Stimulated activated CD8-positive, alpha-beta memory T cell treated with anti-CD3 and anti-CD28 coated beads, Interleukin-15, amount 100 ng/mL, for 4 hours (primary cell): ENCODE measurements at places on chromosomes 2 and 18.

DNA sequence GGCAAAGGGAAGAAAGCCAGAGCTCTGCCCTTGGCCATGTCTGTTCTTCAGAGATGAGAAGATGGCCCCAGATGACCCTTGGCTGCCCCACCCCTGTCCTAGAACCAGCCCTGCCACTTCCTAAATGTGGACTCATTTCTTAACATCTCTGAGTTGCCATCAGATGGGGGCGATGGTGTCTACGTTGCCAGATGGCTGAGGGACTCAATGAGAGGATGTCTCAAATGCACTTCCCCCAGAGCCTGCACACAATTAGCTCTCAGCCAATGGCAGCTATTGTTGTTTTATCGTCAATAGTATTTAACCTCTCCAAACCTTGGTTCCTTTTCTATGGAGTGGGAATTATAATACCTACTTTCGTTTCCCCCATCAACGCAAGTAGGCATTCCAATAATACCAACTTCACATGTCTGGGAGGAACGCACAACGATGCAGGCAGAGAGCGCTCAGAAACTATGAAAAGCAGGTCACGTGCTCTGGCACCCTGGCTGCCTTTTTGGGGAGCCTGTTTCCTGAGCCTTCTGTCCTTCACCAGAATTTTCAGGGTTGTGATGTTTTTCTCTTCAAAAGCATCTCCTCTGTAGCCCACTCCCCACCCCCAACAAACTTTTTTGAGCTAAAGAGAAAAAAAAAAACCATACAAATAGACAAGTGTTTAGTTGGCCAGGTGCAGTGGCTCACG, 100.3 kb downstream of the MCFD2 start:
- DNase-seq, result no peak

GRCh38 chr2:148021886-148022285, 995 bp downstream of the MBD5 start:
- no peak for DNase-seq

- no peak for DNase-seq
Observed at GRCh38 chr2:127615511-127616166, 30.3 kb upstream of the GPR17 start.

DNA sequence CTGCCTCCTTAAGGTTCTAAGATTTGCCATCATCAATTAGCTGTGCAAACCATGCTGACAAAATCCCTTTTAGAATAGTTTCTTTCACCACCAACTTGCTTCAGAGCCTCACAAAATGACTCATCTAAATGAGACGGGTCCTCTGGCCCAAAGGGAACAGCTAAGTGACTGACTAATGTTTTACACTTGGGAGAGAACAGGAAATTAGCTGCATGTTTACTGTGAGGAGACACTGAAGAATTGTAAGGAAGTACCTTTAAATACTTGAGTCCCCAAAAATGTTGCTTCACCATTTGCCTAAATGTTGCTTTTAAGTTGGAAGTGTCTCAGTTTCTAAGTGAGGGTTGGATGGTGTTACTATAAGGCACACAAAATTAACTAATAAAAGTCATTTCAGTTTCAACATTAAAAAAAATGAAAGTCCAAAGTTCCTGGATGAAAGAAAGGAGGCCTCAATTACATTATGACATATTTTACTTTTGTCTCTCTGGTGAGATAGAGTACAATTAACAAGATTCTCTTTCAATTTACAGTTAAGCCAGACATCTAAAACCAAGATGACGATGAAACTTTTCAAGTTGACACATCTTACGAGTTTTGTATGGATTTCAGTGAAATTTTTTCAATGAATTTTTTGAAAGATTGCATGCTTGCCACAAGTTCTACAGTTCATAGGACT, 229.1 kb upstream of the FN1 start:
- DNase-seq, result no peak

DNA sequence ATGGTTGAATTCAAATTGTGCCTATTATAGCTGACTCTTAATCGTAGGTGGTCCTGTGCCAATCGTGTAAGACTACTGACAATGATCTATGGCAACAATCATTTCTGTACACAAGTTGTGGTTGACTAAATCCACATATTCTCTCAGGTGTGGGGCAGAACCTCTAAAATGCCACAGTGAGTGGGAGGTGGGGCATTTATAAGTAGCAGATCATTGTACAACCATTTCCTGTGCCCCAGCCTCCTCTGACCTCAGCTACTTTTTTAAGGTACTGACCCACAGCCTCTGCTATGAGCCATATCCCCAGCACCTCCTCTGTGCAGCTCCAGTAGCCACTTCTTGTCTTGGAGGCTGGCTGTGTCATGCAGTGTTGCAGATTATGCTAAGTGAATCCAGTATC, 48.6 kb upstream of the RAPH1 start:
- DNase-seq, result no peak

GRCh38 chr2:185802926-185803325, 64.3 kb downstream of the FSIP2 start:
- DNase-seq, result no peak

DNA sequence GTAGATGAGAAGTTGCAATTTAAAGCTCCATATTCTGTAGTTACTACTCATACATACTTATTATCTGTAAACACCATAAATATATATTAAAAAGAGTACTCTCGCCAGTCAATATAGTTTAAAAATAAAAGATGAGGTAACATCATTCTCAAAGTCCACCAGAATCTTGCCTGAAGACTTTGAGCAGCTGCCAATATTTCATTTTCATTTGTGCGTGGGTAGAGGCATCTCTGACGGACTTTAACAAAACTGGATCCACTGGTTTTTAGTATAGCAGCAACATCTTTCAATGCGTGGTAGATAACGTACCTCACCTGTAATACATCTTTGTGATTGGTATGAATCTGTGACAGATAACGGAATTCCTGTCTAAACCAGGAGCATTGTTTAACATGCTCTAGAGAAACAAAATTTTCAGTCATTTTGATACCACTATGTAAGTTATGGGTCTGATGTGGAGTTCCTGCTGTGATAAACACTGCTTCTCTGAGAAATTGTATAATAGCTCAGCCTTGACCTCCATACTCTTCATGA, 45.0 kb downstream of the WDR75 start:
- no peak for DNase-seq

DNA sequence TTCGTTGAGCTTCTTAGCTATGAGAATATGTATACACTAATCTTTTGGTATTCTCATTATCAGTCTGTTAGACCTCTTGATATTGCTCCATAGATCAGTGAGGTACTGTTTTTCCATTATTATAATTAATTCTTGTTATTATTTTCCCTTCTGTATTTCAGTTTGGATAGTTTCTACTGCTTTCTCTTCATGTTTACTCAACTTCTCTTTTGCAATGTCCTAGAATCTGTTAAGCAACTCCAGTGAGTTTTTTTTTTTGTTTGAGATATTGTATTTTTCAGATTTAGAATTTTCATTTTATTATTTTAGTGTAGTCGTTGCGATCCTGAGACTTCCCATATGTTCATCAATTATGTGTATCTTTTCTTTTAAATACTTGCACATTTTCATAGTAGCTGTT, 260.8 kb downstream of the SETBP1 start:
- no peak for DNase-seq

GRCh38 chr2:236176951-236177350, 8.8 kb upstream of the GBX2 start:
- DNase-seq, result no peak

GRCh38 chr18:43108882-43109281, 6.6 kb downstream of the RIT2 start:
- DNase-seq, result no peak

GRCh38 chr2:197969391-197969893, 165.0 kb downstream of the PLCL1 start:
- no peak for DNase-seq

- peak; percentile 1 for DNase-seq
Observed at GRCh38 chr2:162261032-162261945, 18.0 kb upstream of the FAP start.
